ENCODE measurements at places on chromosomes 16 and 17.

DNA sequence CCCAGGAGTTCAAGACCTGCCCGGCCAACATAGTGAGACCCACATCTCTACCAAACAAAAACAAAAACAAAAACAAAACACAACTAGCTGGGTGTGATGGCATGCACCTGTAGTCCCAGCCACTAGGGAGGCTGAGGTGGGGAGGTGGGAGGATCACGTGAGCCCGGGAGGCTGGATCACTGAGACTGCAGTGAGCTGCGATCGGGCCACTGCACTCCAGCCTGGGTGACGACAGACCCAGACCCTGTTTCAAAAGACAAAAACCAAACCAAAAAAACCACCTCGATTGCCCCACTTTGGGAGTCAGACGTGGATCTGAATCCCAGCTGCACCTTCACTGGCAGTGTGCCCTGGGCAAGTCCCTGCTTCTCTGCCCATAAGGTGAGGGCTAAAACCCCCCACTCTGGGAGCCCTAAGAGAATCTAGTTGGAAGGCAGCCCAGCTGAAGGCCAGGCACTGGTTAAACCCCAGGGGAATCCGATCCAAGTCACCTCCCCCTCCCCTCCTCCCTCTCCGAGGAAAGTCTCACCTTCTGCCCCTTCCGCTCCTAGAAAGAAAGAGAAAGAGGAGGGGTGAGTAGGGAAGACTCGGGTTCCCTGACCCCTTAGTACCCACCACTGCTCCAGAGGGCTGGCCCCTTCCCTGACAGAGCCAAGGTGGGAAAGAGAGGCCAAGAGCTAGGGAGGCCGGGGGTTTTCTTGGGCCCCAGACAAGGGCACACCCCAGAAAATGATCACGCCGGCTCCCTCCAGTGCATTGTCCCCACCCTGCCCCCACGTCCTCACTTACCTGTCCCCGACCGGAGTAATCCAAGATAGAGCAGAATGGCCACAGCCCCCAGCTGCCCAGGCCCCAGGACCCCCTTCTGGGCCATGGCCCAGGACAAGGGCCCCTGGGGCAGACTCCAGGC lies 647 bp downstream of the PRSS8 start:
- DNase-seq: peak; percentile 38

DNA sequence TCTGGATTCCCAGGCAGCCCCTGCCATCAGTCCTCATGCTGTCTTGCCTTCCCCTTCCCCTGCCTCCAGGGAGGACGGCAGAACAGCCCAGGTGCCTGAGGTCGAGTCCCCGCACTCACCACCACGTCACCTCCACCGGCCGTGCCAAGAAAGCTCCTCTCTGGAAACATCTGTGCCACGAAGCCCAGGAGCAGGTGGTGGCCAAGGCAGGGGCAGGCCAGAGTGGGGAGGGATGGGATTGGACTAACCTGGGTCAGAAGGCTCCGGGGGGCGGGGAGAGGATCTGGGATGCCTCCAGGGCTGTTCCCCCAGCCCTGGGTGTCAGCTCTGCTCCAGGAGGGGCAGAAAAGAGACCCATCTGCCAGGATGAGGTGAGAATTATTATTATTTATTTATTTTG lies 7.4 kb upstream of the DPEP1 start:
- DNase-seq: no peak

- peak; percentile 55 for DNase-seq
These were observed 107.1 kb downstream of the USP22 start for GRCh38 chr17:20935740-20936139.

GRCh38 chr17:5203908-5204294 lies 12.2 kb upstream of the ZNF594 start:
- DNase-seq: peak; percentile 34

- no peak for DNase-seq
These were observed 348.0 kb downstream of the SOX9 start for GRCh38 chr17:72468841-72469240.

GRCh38 chr17:64781014-64781756 lies 119.1 kb upstream of the SMURF2 start:
- DNase-seq: no peak

DNA sequence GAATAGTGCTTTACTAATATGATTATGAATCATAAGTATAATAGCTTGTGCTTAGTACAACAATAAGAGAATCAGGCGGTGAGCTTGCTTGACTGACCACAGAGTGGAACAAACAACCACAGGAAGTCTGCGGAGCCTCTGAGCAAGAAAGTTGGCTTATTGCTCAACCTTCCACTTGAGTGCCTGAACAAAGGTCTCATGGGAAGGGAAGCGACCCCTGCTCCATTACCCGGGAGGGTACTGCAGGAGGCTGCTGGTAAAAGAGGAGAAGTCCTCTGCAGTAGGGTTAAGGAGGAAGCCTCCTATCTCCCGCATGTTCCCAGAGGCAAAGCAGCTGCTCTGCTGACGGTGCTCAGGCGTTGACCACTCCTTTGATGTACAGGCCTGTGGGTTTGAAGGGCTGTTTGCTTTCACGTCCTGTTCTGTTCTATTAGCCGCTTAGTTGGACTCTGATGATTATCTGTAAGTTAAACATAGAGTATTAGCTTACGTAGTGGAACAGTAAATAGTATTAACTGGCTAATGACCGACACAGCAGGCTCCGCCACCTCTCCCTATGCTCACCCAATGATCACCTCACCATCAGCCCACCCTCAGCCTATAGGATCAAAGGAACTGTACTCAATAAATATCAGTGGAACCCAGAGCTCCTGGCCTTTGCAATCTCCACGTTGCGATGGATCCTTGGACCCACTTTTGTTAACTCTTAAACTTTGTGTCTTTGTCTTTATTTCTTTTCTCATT lies 17.5 kb downstream of the ALOX15B start:
- peak; percentile 84 for DNase-seq

DNA sequence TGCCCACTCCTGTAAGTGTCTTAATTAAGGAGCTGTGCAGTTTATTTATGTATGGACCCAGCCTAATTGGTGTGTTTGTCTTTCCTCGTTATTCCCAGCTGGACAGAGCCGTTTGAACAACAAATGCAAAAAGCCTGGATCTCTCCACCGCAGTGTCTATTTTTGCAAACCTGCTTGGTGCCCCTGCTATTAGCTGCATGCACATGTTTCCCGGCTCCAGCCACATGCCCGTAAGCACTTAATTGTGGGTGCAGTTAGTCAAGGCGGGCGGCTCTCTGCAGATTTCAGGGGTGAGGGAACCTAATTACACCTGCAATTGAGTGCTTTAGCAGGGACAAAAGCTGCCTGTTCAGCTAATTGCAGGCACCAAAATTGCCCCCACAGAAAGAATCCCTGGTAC lies 74.0 kb upstream of the GSE1 start:
- no peak for DNase-seq

GRCh38 chr17:80921741-80922579 lies 69.7 kb upstream of the CHMP6 start:
- DNase-seq: no peak

DNA sequence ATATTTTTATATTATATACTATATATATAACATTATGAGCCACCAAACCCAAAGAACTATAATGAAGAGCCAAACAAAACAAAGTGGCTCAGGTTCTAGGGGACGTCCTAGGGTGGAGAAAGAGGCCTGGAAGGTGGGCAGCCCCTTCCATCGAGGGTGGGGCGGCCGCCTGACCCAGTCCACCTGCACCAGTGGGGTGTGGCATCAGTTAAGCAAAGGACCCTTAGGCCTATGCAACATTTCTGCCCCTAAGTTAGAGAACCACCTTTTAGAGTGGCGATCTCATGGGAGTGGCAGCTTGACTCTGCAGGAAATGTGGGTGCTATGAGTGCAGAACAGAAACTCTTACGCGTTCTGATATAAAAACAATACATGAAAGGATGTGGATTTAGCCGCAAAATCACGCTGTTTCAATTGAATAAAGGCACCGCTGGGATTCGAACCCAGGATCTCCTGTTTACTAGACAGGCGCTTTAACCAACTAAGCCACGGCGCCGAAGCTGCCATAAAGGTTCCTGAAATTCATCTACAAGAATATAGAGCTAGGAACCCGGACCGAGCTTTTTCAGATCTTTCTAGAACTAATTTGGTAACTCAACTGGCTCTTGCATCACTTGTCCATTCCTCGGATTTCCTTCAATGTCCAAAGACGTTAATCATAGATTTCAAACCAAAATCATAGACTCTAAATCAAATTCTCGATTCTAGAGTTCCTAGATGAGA lies 15.6 kb upstream of the AURKB start:
- peak; percentile 42 for DNase-seq

DNA sequence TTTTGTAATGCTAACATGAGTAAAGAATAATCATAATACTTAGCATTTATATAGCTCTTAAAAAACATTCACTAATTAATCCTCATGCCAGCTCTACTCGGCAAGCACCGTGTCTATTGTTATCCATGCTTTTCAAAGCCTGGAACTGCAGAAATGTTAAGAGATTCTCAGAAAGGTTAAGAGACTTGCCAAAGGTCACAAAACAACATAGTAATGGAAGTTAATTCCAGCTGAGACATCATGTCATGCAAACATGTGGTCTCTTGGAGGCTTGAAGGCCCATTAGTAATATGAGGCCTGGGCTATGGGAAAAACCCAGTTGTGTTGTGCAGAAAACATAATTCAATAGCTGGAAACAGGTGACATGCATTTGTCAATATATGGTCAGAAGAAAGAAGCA lies 389.9 kb upstream of the GOT2 start:
- no peak for DNase-seq

DNA sequence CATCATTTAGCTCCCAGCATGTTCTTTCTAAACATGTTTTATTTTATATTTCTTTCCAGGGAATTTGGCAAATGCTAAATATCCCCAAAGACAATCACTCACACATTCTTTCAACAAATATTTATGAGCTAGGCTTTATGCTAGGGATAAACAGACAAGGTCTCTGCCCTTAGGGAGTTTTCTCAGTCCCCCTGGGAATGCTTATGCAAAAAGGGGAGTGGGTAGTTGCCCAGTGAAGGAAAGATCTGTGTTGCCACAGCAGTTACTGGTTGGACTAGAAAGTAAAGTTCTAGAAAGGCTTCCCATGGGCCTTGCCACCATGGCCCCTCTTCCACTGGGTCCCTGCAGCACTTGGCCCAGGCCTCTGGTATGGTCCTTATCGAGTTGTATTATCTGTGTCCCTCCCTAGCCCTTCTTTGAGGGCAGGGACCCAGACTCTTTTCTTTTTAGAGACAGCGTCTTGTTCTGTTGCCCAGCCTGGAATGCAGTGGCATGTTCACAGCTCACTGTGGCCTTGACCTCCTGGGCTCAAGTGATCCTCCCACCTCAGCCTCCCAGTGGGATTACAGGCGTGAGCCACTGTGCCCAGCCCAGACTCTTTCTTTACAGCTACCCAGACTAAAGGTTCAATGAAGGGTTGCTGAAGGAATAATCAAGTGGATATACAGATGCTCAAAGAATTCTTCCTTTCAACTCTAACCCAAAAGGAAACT lies 78.0 kb downstream of the YPEL2 start:
- no peak for DNase-seq

GRCh38 chr17:55427587-55427882 lies 5.9 kb upstream of the MMD start:
- no peak for DNase-seq

GRCh38 chr17:7060165-7060891 lies 16.4 kb upstream of the SLC16A11 start:
- DNase-seq: peak; percentile 97

- DNase-seq: no peak
These were observed at the start of gene MPO for GRCh38 chr17:58280480-58281217. MPO (minus strand) TSS chr17:58280935; CDS start chr17:58280758, 177 bp downstream.

DNA sequence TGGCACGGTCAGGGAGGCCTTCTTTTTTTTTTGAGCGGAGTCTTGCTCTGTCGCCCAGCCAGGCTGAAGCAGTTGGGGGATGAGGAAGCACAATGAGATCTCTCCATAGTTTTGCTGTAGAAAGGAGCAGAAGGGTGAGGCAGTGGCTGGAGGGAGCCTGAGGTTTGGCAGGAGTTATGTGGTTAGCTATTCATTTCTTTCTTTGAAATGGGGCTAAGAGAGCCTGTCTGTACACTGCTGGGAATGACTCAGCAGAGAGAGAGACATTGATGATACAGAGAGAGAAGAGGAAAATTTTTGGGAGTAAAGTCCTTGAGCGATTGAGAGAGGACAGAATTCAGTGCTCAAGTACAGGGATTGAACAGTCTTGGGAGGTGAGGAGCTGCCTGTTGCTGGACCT lies 22.1 kb downstream of the NOS2 start:
- peak; percentile 55 for DNase-seq

GRCh38 chr16:23615805-23616204 lies 19.7 kb upstream of the NDUFAB1 start:
- no peak for DNase-seq

DNA sequence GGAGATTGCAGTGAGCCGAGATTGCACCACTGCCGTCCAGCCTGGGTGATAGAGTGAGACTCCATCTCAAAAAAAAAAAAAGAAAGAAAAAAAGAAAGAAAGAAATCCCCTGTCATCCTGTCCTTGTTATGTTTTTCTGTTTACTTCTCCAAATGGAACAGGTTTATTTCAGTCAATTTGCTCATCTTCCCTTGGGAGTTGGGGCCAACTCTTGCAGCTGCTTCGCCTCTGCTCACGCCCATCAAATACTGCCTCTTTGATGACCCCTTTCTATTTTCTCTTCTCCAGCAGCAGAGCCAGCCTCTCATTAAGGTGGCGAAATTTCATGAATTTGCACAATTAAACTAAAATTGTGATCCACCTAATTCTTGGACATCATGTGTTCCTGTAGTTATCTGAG lies 173.4 kb downstream of the ZNF18 start:
- no peak for DNase-seq

DNA sequence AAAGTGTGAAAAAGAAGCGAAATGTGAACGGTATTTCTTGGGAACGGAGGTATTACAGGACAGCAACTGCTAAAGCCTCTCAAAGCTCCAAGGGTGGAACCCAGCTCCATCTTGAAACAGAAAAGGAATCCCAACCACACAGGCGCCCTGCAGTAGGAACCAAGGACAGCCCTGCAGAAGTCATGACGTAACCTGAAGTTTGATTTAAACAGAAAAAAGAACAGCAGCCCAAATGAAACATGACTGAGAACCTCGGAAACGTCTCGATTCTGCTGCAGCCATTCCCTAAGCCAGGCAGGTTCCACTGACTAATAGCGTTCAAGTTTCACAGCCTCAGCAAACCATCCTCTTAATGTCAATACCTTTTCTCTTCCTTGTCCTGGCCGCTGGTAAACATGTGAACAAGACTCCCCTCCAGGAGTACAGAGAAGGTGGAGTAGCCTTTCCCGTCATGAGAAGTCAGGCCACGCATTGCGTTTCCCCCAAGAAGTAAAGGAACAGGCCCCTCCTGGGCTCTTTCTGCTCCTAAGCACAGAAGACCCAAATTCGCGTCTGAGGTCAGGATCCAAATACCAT lies 20.1 kb downstream of the SIAH1 start:
- DNase-seq: peak; percentile 34

GRCh38 chr17:31442276-31442675 lies 50.8 kb downstream of the RAB11FIP4 start:
- DNase-seq: no peak

DNA sequence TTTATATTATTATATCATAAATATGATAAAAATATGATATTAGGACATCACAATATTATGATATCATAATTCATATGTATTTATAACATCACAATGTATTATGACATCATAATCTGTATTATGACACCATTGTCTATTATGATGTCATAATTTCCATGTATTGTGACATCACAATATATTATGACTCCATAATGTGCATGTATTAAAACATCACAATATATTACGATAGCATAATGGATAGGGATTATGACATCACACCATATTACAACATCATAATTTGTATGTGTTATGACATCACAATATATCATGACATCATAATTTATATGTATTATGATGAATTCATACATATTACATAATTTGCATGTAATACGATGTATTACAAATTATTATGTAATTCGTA lies 1755.9 kb downstream of the TP53TG3F start:
- no peak for DNase-seq
